ENCODE measurements at places on chromosomes 13 and 19.

DNA sequence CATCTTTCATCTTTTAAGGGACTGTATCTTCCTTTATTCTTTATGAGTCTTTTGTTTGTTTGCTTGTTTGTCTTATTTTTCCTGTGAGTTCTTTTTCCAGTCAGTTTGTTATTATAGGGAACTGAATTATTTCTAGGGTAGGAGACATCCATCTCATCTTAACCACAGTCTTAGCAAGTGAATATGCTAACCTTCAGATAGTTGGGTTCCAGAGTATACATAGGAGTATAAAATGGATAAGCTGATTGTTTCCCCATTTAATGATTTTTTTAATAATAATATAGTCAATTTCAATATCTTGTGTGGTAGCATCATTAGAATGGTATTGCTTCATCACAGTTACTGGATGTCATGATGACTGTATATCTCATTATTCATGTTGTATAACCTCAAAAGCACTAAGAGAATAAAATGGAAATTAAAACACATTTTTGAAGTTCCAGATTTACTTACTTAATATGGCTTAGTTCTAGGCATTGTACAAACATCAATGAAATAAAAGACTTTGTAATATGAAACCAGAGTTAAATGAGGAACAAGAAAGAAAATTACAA is 33.0 kb downstream of the GPC6 start:
- no peak for DNase-seq

DNA sequence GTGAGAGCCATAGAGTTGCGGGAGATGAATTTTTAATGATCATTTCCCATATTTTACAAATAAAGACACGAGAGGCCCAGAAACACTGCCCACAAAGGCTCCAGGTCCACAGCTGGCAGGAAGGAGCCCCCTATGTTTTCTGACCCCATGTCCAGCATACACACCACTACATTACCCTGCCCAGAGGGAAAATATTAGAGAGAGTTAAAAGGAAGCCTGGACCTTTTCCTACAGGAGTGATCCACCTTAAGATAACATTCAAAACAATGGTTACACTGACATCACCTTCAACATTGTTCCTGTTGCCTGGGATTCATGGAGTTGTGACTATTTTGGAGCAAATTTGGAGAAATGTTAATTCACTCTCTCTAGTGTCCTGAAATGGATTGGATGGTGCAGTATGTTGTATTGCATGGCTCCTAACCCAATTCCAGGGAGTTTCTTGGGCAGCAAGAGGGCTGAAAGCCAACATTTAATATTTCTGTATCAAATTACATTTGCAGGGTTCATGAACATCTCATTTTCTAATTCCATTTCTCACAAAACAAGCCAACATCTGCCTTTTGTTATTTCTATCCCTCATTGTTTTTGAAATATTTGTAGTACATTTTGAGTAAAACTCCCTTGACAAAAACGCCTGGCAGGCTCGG is 172.5 kb downstream of the DLEU7 start:
- DNase-seq: no peak

DNA sequence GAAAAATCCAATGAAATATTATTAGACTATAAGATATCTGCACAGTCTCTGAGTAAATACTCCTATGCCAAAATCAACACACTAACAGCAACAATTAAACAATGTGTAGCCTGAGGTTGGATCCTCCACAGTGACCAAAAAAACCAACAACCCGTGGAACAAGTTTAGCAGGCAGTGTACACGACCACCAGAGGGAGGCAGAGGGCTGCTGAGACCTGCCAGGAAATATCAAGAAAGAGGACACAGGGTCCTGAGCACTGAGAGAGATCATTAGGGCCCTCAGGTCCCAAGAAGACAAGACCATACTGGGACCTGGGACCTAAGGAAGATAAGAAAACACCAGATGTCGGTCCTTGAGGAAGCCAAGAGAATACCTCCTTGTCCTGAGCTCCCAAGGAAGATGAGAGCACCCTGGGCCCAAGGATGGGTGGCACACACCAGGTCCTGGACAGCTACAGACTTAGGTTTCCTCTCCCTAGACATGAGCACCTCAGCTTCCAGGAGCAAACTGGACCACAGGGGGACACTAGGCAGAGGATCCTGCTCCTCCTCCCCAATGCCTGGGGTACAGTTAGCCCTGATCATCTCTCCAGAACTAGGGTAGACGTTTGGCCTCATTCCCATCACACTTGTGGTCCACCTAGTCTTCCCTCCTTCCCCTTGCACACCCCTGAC is 822 bp upstream of the ZNF274 start:
- DNase-seq: peak; percentile 2

- DNase-seq: no peak
These were observed 13.6 kb downstream of the PIN1 start for GRCh38 chr19:9848762-9849161.

DNA sequence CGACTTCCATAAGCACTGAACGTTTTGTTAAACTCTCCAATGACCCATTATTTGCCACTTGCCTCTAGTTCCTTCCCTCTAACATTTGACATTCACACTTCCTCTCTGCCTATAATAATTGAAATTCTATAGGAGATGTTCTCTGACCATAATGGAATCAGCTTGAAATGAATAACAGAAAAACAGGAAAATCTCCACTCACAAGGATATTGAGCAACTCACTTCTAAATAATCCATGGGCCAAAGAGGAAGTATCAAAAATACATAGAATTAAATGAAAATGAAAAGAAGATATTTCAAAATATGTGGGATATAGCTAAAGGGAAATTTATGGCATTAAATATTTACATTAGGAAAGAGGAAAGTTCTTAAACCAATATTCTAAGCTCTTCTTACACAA is 3.4 kb upstream of the FCGBP start:
- no peak for DNase-seq

DNA sequence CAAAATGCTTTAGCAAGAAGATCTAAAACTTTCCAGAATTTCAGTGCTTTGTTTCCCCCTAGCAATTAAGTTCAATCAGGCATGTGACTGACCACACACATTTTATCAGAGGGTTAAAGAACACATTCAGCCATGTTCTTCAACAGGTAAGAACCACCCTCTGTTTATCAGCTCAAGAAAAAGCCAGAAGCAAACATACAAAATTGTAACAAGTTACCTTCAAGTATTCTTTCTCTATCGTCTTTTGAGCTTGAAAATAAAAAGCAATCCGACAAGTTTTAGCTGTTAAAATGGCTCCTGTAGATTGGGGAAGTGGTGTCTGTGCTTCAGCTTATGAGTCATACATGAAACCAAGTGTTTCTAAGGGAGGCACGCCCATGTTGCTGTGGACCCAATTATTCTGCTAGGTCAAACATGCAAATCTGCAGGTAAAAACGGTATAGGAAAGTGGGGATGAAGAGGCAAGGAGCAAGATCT is at the start of gene ELF1:
TSS of gene ELF1 (minus strand) at position 306 of the 477 bp plus-strand sequence. CDS start 37,262 bp downstream, outside the sequence.
- no peak for DNase-seq

DNA sequence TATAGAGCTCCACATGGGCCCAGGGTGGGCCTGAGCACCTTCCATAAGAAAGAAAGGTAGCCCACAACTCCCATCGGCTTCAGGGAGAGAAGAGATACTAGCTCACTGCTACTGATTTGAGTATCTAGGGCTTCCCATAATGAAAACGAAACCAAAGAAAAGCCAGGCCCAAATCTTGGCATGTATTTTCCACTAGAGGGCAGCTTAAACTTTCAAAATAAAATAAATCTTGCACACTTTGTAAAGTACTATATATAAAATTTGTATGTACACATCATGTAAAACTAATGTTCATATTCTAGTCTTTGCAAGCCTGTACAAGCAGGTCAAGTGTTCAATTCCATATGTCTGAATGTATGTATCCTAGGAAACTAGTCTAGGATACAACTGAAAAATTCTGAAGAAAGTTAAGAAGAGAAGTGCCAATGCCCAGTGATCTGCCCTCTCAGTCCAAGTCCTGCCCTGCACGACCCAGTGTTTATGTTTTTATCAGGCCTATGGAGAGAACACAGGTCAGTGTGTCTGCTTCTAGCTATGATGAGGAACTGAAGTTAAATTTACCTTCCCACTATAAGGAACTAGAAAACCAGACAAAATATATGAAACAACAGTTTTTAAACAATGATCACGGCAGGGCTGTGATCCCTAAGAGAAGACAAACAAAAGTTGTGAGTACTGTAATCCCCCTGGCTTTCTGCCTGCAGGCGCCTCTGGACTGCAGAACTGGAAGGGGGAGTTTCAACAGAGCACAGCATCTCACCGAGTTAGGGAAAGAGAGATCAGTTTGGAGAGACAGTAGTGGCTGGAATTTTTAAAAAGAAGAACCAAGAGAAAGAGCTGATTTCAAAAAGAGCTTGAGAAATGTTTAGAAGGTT is 475.7 kb downstream of the UQCRFS1 start:
- DNase-seq: peak; percentile 3

GRCh38 chr19:57786286-57786685 is 16.8 kb downstream of the ZNF586 start:
- DNase-seq: no peak

DNA sequence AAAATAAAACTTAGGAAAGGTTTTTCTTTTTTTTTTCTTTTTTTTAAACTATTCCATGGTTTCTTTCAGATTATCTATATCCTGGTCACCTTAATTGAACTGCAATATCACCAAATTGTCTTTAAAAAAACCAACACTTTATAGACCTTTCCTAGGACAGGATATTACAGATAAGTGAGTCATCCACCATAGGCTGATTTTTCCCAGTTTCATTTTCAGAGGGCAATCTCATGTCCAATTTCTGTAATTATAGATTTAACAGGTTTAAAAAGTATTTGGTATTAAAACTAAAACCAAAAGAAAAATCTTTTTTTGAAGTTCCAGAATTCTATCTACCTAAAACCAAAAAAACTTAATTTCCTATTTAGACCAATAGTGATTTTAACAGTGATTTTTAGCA is 13.2 kb downstream of the SPART start:
- no peak for DNase-seq

DNA sequence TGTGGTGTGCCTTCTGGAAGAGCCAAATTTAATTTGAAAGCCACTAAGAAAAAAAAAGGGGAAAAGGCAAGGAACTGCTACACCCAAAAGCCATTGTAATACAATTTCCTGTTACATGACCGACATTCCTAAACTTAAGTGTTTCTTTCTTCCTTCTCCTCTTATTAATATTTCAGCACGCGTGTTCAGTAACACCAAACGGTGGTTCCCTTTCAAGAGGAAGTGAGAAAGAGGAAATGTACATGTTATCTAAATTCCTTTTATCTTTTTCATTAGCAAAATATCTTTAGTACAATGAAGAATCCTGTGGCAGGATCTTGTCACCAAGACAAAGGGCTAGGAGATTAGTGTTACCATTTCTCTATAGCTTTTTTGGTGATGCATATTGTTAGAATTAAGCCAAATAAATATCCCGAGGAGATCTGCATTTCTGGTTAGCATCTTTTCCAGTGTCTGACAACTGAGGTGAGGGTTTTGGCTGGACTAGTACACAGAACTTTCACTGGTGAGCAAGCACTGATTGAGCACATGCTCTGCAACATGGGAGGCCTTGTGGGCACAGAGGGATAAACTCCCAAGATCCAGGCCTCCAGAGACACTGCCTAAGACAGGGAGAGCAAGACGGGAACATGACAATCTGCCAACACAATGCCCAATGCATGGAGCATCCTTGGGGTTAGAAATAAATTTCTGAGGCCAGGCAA is 22.1 kb downstream of the LATS2 start:
- no peak for DNase-seq

DNA sequence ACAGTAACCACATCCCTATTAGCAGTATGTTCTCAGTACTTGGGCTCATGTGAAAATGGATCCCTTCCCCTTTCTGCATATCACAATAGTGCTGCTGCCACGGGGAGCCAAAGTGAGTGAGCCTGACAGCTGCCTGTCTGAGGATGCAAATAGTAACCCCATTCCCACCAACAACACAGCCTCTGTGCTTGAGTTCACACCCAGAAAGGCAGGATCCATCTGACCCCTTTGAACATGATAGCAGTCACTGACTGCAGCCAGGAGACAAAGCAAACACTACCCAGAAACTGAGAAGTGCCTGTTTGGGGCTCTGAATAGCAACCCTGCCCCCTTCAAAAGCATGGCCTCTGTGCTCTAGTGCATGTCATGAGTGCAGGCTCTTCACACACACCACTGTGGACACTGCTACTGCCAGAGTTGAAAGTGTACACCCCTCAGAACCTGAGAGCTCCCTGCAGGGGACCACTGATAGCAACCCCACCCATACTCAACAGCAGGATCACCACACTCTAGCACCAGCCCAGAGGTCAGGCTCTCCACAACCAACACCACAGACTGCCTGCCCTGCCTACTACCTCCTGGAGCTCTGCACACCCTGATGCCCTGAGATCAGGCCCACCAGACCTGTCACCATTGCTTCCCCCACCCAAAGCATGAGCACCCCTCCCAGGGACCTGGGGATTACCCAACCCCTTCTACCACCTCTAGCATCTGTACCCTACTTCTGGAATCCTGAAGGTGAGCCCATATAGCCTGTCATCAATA is 1563.5 kb upstream of the PRR20A start:
- no peak for DNase-seq

DNA sequence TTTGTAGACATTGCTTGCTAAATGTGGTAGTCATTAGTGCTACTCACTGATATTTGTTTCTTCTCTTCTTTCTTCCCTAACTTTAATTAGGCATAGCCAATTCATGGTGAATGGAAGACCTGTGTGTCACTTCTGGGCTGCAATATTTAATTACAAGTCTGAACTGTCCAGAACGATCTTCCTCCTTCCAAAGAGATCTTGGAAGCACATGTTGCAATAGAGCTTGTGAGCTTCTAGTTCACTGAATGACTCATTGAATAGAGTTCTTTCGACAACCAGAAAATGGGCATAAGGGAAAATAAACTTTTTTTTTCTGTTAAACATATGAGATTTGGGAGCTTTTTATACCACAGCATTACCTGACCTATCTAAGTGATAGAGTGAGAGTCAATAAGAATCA is 1264.6 kb downstream of the PCDH9 start:
- DNase-seq: no peak

- no peak for DNase-seq
These were observed 8.0 kb upstream of the SAE1 start for GRCh38 chr19:47122359-47123335.

GRCh38 chr13:46665633-46666482 is 112.9 kb downstream of the LRCH1 start:
- DNase-seq: no peak

DNA sequence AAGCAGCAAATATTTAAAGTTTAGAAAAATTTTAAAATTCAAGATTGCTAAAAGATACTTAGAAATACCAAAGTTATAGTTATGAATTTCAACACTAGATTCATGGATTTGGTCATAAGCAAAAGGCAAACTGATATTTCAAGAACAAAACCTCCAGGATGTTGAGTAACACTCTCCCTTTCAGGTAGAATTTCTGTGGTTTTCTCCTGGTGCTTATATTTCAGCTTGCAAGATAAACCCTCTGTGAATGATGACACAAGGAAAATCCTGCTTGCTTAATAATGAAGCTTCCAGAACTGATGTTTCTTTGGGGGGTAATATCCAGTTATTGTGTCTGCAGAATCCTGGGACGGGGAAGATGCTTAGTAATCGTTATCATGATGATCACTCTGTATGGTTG is 320.3 kb upstream of the EDNRB start:
- DNase-seq: no peak

GRCh38 chr13:111130116-111130508 is 15.0 kb downstream of the ARHGEF7 start:
- no peak for DNase-seq

- no peak for DNase-seq
These were observed 33.2 kb downstream of the RASA3 start for GRCh38 chr13:114099191-114099590.

All from bone marrow (tissue), 2 donors.